ENCODE measurements at places on chromosomes 5 and 9.
A peak's percentile ranks its signal among the peaks of the same experiment; 100 is the strongest.

GRCh38 chr5:55742778-55743177, 4.9 kb downstream of the DDX4 start:
- no peak for DNase-seq

DNA sequence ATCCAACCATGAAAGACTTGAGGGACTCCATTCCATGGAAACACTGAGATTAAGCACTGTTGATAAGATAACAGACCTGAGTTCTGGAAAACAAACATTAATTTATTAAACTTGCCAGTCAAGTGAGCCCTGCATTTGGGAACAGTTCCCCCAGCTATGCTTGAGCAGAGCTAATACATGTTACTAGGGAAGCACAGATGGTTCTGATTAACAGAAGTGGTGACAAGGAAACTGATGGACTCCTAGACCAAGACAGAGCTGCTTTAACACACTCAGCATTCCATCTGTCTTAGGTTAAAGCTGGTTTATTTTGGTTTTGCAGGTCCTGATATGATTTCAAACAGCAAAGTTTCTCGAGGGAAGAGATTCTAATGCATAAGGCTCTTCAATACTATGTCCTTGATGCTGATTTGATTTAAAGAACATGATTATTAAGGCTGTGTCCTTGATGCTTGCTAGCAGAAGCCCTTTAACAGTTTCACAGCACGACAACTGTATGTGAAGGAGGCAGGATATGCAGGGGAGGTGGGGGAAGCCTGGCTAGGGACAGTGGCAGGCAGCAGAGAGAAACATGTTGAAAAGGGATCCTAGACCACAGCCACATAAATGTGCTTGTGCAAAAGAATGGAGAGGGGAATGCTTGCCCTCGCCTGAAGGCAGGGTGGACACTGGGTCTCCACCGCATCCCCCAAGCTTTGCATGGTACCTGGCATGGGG, 66.2 kb downstream of the ACTBL2 start:
- DNase-seq = no peak

- DNase-seq = no peak
Measured at GRCh38 chr5:14672082-14672481, 7.6 kb downstream of the OTULIN start.

GRCh38 chr9:31065691-31066090, 1318.8 kb upstream of the ACO1 start:
- no peak for DNase-seq

- DNase-seq = no peak
Measured at GRCh38 chr9:2755285-2755684, 38.0 kb downstream of the KCNV2 start.

DNA sequence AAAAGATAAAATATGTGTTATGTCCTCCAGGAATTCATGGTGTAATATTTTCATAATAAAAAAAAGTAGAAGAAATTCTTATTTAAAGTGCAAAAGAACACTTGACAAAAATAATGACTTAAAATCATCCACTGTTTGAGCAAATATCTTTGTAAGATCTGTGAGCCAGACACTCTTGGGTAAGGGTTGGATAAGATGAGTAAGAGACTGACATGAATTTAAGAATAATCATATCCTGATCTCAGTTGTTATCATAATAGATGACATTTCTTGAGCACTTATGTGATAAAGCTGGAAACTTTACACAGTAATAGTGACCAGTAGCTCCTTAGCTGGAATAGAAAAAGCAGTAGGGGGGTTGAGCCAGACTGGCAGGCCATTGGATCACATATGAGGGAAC, 40.0 kb upstream of the ADRB2 start:
- DNase-seq = no peak

GRCh38 chr9:10661994-10662393, 49.2 kb upstream of the PTPRD start:
- no peak for DNase-seq

- DNase-seq = no peak
Measured at GRCh38 chr5:132961887-132962286, 1.5 kb downstream of the AFF4 start.

DNA sequence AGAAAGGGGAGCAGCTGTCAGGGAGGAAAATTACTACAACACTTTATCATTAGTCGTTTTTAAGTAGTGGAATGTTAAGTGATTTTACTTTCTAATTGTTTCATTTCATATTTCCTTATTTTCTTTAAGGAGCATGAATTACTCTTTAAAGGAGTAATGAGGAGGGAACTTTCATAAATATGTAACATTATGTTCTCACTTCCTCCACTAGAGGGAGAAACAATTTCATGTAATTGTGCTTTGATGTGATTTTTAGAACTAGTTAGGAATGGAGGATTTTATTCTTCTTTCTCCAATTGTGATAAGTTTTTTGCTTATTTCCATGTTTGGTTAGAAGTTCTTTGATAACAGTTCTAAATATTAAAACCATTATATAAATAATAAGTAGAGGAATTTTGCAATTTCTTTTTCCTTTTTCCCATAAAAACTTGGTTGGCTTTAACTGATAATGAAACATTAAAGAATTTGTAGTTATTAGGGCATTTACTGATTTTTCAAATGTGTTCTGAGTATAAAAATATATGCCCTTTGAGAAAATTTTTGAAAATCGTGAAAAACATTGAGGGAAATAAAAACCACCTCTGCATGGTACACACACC, 25.6 kb downstream of the CEP78 start:
- DNase-seq = peak; percentile 37

DNA sequence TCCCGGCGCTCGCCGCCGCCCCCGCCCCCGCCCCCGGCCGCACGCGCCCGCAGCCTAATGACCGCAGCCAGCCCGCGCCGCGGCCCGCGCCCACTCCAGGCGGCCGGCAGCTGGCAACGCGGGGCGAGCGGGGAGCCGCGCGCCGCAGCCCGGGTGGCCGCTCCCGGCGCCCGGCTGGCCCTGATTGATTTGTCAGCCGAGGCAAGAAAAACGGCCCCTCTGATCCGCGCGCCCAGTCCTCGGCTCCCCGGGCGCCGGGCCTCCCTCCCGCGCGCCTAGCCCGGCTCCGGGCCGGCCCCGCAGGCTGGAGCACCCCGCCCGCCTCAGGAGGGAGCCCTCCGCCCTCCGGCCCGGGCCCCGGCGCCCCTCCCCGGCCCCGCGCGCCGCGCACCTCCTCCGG, 11.9 kb upstream of the LHX2 start:
- no peak for DNase-seq

GRCh38 chr5:73273379-73274050, 100.5 kb downstream of the TMEM174 start:
- no peak for DNase-seq

- no peak for DNase-seq
Measured at GRCh38 chr5:140182803-140183367, 7.9 kb downstream of the CYSTM1 start.

DNA sequence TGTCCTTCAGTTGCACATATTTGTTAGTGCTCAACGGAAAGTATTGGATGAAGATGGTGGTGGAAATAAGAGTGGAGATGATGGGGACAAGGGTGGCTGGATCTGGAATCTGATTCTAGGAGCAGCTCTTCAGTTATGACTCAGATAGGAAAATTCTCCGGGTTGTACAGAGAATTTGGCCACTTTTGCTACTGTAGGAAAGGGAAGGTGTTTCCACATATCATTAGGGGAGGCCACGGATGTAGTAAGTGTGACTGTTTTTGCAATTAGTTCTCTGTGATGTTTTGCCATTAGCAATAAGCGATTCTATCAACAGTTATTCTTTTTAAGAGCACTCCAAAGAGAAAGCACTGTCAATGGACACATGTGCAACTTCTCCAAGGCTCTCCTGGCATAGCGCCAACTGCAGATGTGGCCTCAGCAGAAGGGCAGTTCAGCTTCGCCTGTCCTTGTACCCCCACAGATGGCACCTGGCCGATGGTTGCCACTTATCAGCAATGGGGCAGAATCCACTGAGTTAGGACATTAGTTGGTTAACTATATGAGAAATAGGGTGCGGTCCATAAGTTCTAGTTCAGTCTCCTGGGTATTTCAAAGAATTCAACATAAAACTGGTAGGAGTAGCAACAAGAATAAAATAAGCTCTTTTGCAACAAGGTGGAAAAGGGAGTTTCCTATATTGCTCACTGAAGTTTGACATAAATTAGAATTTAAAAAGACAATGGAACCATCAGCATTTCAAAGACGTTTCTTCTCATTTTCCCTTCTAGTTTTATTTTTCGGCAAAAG, 96.3 kb downstream of the ARSB start:
- no peak for DNase-seq

DNA sequence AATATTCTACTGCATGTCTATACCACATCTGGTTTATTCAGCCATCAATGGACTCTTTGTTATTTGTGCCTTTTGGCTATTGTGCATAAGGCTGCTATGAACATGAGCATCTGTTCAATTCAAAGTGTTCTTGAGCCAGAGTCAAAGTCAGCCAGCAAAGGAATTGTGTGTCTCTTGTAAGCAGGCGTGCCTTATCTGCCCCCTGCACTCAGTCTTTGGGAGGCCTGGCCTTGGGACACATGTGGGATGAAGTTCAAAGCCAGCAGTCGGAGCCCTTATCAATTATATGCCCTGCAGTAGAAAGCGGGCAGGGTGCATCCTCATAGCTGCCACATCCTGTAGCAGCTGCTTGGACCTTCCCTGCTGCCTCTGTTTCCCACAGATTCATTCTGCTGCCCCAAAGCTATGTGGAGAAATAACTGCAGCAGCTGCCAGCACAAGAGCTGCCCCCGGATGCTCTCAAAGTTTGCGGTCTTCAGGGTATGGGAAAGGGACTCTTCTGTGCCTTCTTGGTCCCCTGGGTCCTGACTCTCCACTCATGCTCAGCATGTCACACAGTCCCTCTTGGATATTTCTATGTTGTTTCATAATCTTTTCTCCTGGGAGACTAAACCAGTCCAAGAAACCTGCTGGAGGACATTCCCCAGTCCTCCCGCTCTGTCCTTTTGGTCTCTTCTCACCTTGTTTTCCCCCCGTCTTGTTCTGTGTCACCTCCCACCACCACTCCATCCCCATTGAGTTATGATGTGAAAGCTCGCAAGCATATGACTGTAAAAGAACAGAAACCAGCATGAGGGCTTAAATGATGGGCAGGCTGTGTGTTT, 35.9 kb downstream of the STOM start:
- DNase-seq = no peak

DNA sequence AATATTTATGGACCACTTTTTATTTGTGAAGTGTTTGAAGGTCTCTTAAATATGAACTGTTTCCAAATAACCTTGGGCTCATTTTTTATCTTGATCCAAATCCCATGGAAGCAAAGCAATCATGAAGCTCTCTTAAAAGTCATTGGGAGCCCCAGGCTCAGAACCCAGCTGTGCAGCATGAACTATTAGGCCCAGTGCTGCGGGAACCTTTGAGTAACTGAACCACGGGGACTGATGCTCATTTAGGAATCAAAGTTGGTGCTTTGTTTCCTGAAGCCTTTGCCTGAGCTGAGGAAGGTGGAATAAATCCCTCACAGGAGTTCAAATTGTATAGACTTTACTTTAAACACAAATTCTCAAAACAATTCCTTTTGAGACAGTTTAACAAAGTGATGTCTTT, 27.8 kb downstream of the MAT2B start:
- no peak for DNase-seq

DNA sequence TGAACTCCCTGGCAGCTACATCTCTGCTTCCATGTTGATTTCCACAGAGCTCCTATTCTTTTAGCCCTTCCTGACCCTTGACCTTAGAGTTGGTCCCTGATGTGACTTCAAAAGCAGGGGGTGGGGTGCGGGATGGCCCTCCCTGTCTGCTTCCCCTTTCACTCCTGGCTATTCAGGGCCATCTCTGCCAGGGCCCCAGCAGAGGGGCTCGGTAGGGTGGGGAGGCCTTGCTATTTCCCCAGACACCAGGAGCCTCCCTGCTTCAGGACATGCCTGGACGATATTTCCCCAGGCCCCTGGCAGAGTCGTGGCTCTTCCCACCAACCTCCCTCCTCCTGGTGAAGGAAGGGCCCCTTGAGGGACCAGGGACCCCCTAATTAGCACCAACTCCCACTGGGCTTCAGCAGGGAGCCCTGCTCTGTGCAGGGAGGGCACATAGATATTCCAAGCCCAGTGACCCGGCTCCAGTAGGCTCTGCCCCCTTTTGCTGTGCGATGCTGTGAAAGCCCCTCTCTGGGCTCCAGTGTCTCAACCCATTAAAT, 17.3 kb downstream of the CORO2A start:
- no peak for DNase-seq

DNA sequence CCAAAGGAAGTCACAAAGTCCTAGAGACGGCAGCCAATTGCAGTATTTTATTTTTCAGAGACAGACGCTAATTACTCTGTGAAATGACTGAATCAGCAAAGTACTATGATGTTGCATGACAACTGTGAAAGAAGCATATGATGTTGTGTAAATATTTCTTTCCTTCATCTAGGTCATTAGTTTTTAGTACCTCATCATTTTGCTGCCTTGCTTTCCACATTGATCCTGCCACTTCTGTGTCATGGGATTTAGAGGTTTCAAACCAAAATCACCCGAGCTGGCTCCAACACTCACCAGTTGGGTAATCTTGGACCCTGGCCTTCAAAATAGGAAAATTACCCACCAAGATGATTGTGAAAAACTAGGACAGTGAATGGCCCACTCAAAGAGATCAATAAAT, 585.2 kb downstream of the ACTL7B start:
- DNase-seq = no peak

GRCh38 chr5:28110781-28111180, 1072.4 kb upstream of the CDH9 start:
- DNase-seq = no peak

DNA sequence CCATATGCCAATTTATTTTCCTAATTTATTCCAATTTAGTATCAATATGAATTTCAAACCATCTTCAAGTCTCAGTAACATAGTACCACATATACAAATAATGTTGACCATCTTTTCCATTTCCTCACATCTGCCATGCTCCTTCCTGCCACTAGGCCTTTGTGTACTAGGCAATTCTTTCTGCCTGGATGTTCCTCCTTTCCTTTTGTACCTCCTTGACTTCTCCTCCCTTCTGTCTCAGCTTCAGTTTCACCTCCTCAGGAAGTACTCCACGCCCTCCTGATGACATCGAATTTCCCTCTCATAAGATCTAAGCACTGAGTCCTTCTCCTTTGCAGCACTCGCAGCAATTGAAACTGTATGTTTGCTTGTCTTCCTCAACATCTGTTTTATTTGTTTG, 53.9 kb downstream of the MEF2C start:
- no peak for DNase-seq

- DNase-seq = no peak
Measured at GRCh38 chr9:128575916-128576315, 23.5 kb downstream of the SPTAN1 start.

DNA sequence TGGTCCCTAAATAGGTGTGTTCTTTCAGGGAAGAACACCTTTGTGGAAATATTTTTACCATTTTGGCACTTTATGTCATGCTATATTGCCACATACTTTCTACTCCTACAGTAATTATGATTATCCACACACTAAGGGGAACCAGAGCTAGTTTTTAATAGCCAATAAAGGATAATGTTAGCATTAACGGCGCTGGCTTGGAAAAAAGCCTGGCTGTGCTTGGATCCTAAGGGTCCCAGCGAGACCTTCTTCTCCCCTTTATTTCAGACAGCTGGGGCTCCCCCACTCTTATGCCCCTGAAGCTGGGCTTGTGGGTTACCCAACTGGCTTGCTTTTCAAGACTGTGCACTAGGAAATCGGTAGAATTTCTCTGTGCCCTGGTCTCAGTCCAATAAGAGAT, 158.5 kb upstream of the NFIL3 start:
- no peak for DNase-seq

- no peak for DNase-seq
Measured at GRCh38 chr9:69085569-69086283, 50.2 kb downstream of the FXN start.

Measured in SW 1271 (cell line).